NCI-H1417 treated with DMSO at 0.1 percent for 48 hours (cell line): ENCODE measurements at places on chromosomes 13 and 19.

- DNase-seq = no peak
Observed at GRCh38 chr13:36975172-36975571, 24.0 kb downstream of the ALG5 start.

GRCh38 chr19:44512326-44513298 is 12.3 kb upstream of the ZNF180 start:
- no peak for DNase-seq

DNA sequence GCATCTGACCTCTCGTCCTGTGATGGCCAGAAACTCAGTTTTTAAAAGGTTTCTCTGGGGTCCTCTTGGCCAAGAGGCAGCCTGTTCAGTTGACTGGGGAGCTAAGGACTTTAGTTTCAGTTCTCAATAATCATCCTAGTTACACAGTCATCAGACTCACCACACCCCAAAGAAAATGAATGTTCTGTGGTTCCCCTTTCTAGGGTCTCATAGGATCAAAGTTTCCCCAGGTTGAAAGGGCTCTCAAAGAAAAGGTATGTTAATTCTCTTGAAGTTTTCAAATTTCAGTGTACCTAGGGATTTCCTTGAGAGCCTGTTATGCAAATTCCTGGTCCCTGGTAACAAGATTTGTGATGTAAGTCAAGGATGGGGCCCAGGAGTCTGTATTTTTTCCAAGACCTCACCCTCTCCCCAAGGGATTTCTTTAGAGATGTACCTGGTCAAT is 94.9 kb downstream of the FAM216B start:
- DNase-seq = no peak

- no peak for DNase-seq
Observed at GRCh38 chr19:49749055-49749716, 13.9 kb downstream of the TSKS start.

- no peak for DNase-seq
Observed at GRCh38 chr19:30084390-30084819, 142.4 kb downstream of the URI1 start.

DNA sequence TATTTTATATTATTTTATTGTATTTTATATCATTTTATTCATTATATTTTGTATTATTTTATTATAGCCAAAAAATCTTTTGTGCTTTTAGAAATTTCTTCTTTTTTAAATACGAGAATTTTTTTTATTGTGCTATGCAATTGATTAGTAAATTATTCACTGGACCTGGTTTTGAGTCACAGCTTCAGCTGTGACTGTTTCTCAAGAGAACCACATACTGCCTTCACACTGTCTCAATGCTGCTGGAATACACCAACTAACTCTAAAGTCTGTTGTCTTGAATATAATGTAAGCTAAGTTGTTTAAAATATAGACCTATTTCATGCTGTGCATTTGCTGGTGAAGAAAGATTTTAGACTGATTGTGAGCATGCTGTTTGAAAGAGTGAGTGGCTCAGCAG is 423.6 kb downstream of the NDFIP2 start:
- no peak for DNase-seq

GRCh38 chr13:25067064-25067463 is 28.9 kb upstream of the PABPC3 start:
- no peak for DNase-seq

DNA sequence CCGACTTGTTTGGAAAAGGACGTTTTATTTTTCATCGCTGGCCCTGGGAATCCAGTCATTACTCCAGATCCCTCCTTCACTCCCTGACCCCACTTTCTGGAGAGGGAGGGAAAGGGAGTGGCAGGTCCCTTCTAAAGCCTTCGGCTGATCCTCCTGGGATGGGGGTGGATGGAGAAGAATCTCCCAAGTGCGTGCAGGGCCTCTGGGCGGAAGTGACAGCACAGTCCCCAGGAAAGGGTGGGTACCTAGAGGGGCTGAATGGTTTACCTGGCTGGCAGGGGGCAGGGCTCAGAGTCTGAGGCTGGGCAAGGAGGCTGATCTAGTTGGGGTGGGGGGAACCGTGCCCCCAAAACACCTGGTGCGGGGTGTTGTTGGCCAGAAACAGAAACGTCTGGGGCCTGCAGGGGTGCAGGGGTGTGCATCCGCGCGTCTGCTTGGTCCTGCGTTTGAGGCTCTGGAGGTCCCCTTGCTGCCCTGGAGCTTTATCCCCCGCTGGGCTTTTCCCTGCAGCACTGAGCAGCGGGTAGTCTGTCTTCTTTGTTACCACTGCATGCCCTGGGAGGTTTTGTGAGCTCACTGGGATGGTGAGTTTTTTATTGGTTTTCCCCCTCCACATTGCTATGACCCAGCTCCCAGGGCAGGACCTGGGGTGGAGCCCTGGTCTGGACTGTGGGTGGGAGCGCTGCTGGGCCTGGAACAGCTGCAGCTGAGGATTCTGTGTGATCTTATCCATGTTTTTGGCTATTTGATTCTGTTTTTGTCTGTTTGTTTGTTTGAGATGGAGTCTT is 3.0 kb upstream of the ZNF628 start:
- DNase-seq = no peak

GRCh38 chr19:47572635-47573034 is 313 bp downstream of the ZNF541 start:
- DNase-seq = no peak

- no peak for DNase-seq
Observed at GRCh38 chr19:4829001-4829712, 2.4 kb downstream of the TICAM1 start.

DNA sequence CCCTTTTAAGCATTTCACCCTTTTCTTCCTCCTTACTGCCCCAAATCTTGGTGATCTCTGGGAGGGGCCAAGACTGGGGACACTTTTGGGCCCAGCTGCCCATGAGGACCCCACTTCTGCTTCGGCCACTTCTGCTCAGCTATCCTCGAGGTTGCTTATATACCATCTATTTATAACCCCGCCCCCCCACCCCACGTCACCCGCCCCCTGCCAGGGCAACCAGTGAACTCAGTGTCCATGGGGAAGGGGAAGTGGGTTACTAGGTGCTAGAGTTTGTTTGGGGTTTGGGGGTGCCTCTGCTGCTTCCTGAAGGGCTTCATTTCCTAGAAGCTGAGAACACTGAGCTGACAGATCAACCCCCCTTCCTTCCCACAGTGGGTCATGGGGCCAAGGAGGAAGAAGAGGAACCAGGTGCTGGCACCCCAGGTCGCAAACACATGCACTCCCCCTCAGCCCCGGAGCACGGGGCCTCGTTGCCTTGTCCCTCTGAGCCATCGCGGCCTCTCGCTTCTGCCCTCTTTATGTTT is 6.1 kb upstream of the ADGRE5 start:
- no peak for DNase-seq

DNA sequence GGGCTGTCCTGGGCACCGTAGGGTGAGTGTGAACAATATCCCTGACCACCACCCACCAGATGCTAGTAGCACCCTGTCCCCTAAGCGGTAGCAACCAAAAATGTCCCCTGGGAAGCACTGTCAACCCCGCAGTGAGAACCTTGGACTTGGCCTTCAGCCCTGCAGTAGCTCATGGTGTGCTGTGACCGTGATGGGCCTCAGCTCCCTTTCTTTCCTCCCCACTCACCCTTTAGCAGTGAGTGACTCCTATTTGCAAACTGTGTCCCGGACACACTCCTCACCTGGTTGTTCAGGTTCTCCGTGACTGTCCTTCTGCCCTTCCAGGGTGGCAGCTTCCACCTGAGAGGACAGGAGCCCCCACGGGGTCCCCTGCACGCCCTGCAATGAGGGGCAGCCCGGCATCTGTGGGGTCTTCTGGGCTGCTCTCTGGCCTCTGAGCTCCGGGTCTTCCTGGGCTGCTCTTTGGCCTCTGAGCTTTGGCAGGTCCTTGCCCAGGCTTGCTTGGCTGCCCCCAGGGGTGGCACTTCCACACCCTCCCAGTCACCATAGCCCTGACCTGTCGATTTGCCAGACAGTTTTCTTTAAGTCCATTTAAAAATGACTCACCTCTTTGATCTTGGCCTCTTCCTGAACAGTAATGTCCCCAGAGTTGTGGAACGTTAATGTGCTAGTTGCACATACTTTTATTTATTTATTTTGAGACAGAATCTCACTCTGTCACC is 3.8 kb downstream of the KDM4B start:
- no peak for DNase-seq
